ENCODE measurements at places on chromosomes 2 and 18.

- DNase-seq: no peak
Observed at GRCh38 chr2:178075006-178075326, 2.4 kb upstream of the PDE11A start.

DNA sequence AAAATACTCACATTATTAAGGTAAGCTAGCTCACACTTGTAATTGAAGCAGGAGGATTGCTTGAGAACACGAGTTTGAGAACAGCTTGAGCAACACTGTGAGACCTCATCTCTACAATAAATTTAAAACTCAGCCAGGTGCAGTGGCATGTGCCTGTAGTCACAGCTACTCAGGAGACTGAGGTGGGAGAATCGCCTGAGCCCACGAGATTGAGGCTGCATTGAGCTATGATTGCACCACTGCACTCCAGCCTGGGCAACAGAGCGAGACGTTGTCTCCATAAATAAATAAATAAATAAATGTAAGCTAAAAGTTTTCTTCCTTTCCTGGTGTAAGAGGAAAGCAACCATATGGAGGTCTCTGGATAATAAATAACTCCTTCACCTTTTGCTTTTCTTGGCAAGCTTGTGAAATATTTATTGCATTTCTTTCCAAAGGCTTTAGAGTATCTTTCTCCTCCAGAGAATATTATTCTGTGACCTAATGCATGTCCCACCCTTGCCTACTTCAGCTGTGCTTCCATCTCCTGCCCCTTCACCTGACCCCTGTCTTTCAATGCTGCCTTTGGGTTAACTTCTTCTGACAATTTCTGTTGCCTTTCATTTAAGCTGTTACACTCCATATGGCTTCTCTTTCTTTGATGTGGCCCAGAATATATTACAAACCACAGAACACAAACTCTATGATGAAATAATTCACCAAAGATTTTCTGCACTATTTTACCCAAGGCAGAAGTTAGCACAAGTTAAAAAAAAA is 280.7 kb upstream of the RND3 start:
- no peak for DNase-seq

DNA sequence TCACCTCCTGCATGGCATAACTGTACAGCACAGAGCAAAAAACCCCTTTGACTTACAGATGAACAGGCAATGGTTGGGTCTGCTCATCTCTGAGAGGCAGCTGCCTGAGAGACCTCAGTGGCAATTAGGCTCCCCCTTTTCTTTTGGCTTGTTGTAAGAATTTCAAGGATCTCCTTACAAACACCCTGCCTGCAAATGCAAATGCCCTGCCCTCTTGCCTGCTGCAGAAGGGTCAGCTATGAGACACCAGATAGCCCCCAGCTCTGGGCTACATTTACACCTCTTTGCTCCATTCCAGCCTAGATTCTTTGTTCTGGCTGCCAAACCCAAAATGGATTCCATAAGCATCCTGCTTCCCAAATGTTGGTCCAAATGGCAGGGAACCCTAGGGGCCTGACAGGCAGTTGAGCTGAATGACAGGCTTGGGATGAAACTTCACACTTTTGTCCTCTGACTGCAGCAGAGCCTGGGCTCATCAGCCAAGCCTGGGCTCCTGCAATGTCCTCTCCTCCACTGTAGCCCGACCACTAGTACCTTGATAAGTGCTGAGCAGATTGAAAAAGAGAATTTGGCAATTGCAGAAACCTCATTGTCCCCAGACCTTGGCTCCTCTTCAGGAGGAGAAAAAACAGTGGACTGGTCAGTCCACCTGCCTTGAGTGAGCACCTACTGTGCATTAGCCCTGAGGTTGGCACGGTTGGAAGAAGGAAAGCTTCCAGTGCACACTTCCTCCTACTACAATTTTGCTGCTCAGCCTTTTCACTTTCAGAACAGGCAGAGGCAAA is 678.3 kb downstream of the BCL11A start:
- no peak for DNase-seq

DNA sequence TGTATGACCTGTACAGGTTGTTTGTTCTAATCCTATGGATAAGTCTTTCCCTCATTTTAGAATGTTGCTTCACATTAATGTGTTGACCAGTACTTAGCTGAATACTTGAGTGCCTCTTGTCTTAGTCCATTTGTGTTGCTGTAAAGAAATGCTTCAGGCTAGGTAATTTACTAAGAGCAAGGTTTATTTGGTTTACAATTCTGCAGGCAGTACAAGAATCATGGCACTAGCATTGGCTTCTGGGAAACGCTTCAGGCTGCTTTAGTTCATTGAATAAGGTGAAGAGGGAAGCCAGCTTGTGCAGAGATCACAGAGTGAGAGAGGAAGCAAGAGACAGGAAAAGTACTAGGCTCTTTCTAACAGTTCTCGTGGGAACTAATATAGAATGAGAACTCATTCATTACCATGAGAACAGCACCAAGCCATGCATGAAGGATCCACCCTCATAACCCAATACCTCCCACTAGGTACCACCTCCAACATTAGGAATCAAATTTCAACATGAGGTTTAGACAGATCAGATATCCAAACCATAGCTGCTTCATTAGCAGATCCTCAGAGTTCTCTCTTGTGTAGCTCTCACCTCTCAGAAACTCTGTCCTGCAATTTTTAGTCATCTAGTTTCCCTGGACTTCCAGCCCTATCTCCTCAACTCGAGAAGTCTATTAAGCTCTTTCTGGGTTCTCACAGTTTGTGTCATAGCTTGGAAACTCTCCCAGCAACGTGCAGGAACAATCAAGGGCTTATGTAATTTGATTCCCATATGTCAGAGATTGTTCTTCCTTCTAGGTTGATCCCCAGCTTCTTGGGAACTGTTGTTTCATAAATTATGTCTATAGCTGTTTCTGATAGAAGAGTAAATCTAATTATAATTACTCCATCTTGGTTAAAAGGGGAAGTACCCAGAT is 2082.3 kb upstream of the CELF4 start:
- DNase-seq: peak; percentile 59

DNA sequence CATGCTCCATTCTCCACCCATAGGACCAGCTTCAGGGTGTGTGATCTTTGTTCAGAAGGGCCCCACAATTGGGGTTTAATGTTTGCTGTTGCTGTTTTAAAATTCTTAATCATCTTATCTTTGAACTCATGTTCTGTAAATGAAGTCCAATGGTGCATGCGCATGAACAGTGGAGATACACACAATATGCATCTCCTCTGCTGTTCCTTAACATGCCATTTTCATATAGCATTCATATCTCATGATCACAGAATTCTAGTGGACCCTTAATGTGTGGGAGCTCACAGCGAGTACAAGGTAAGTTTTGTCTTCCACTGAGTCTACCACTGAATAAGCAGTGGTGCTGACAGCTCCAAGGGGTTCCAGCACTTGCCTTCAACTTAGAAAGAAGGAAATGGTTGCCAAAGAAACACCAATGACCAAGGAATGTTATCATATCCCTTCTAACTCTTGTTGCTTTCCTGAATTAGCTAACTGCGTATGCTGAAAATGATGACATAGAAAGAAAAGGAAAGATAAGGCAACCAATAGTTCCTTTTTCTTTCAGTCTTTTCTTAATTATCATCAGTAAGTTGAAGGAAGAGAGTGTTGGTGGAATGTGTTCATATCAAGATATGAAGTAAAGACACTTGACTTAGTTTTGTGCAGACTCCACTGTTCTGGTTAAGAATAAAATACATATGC is 258.9 kb upstream of the FBXO11 start:
- DNase-seq: no peak

- no peak for DNase-seq
Observed at GRCh38 chr18:76545433-76546087, 50.5 kb upstream of the ZNF516 start.

DNA sequence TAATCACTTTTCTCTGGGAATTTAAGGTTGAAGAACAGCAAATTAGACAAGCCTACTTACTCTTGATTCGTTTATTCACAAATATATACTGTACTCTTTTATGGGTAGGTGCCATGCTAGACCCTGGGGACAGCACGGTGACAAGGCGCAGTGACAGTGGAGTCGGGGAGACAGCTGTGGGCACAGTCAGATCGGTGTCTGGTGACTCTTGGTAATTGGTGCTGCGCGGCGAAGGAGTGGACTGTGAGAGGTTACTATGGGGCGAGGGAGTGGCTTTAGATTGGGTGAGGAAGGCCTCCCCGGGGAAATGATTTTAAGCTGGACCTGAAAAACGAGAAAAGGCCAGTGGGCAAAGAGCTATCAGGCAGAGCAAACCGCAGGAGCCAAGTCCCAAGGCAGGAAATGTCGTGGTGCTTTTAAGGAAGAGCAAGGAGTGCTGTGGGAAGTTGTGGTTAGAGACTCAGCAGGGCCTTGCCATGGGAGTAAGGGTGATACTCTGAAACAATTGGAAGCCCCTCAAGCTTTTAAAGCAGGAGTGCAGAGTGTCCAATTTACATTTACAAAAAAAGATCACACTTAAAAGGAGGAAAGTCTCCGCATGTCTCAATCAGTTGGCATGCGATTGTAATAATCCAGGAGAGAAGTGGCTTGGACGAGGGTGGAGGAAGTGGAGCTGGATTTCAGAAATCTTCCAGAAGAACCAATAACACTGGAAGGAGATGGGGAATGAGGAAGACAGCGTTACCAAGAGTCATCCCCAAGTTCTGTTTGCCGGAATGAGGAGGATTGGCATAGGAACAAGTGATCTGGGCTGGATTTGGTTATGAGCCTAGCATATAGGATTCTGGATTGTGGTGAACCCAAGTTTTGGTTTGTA is 36.1 kb upstream of the TXNDC2 start:
- DNase-seq: no peak

- DNase-seq: no peak
Observed at GRCh38 chr2:233979748-233980147, 62.6 kb downstream of the TRPM8 start.

GRCh38 chr2:210842896-210843295 is 286.5 kb downstream of the CPS1 start:
- DNase-seq: no peak
